Tibial artery (tissue), 4 donors: ENCODE measurements at places on chromosomes 7 and 10.

DNA sequence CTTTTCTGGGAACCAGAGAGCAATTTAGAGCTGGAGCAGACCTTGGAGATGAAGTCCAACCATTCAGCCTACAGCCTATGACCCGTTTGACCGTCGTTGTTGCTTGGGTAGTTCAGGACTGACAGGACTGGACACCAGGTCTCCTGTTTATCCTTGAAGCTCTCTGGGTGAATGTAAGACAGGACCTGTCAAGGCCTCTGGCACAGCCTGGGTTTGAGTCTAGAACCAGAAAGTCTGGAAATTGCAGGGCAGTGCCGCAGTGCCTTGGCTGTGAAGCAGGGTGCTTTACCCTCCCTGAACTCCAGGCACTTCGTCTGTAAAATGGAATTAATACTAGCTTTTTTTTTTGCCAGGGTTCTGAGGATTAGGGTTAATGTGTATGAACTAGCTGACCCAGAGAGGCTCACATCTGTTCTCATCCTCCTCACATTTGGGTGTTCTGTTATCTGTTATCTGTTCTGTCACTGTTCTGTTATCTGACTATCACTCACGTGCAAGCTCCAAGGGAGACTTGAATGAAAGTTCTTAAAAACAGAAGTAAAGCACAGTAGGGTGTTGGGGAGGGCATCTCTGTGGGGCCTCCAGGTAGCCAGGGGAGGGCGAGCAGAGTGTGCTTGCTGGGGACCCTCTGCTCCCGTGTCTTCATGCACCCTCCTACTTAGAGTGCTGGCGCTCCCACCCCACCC lies 9.9 kb downstream of the BLVRA start:
- DNase-seq, result no peak

DNA sequence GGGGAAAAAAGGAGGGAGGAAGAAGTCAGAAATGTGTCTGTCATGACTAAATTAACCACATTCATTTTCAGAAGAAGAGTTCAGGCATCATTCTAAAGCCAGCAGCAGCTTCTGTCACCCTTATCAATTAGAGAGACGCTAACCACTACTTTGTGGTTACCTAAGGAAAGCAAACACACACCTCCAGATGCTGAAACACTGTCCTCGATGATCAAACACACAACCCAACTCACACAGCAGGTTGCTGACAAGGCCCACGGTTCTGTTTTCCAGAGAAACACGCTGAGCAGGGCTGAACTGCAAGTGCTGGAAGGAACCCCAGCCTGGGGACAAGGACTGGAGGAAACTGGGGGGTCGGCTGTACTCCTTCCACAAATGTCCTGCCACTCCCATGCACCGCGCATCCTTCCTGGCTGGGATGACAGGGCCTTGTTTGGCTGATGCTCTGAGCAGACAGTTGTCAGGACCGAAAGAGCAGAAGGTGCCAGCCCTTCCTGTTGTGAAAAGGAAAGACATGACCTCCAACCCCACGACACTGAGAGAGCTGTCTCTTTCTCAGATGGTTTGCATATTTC lies 36.6 kb downstream of the PRKCQ start:
- no peak for DNase-seq

GRCh38 chr7:5549096-5549763 lies 125.6 kb upstream of the TNRC18 start:
- no peak for DNase-seq

GRCh38 chr10:35913628-35914027 lies 271.5 kb upstream of the FZD8 start:
- no peak for DNase-seq

GRCh38 chr7:148447221-148447849 lies 143.2 kb upstream of the C7orf33 start:
- DNase-seq, result no peak

GRCh38 chr7:142381727-142382390 lies 124.0 kb upstream of the PRSS58 start:
- DNase-seq, result no peak

DNA sequence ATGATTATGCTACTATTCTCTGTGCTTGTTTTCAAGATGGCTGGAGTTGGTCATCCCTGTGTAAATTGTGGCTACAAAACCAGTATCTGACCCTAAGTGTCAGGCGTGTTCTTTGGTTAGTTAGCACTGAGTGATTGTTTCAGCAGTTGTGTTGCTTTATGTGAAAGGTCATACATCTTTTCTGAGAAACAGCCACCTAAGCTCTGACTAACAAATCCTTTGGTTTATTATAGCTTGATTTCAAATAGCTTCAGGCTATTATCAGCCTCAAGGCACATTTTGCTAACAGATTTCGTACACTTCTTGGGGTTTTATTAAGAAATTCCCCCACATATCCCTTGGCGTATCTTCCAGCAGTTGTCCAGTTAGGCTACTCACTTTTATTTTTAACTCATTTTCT lies 4.8 kb upstream of the ADRB1 start:
- DNase-seq, result no peak

DNA sequence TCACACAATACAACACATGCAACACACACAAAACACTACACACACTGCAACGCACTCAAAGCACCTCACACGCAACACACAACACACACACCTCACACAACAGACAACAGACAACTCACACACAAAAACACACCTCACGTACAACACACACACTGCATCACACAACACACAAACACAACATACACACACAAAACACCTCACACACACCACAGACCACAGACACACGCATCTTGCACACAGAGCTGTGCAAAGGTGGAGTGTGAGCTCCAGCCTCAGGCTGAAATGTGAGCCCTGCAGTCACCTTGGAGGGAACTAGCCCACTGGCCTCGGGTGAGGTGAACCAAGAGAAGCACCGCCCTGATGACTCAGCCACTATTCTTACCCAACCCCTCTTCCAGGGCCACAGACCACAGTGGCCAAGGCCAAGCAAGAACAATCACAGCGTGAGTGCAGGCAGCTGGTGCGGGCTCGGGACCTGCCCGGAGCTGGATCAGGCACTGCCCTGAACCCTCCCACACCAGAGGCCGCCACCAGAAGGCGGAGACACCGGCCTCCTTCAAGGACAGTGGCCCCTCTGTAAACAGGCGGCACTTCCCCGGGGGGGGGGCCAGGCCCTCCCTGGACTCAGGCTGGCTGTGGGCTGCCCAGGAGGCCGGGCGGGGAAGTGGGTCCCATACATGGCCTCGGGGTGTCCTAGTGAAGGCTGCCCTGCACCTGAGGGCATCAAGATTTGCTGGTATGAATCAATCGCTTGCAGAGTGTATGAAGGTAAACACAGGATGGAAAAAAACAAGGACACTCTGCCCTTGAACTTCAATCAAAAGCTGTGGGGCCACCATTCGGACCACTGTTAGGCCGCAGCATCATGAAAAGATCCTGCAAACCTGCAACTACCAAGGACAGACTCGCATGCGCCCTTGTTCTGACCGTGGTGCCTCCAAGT lies 106.7 kb downstream of the TNS3 start:
- peak; percentile 92 for DNase-seq

DNA sequence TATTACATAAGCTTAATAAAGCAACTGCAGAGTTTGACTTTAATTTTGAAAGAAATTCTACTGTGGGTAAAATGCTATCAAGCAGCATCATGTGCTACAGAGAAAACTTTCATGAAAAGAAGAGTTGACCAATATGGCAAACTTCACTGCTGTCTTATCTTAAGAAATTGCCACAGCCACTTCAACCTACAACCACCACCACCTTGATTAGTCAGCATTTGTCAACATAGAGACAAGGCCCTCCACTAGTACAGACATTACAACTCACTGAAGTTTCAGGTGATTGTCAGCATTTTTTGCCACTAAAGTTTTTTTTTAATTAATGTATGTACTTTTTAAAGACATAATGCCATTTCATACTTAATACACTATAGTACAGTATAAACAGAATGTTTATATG lies 350.3 kb downstream of the HPSE2 start:
- no peak for DNase-seq

DNA sequence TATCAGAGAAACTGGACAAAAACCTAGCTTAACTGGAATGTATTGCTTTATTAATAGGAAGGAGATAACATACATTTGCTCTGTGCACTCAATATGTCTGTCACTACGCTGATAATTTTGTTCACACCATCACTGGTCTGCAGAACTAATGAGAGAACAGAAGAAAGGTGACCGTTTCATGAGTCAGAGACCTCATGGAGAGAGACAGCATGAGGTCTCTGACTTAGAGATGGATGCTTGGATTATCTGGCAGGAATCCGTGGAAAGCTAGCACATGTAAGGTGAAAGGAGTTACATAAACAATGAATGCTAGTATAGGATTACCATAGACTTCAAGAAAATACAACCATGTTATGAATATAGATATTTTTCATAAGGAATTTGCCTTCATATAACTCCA lies 947.3 kb downstream of the IPMK start:
- no peak for DNase-seq

DNA sequence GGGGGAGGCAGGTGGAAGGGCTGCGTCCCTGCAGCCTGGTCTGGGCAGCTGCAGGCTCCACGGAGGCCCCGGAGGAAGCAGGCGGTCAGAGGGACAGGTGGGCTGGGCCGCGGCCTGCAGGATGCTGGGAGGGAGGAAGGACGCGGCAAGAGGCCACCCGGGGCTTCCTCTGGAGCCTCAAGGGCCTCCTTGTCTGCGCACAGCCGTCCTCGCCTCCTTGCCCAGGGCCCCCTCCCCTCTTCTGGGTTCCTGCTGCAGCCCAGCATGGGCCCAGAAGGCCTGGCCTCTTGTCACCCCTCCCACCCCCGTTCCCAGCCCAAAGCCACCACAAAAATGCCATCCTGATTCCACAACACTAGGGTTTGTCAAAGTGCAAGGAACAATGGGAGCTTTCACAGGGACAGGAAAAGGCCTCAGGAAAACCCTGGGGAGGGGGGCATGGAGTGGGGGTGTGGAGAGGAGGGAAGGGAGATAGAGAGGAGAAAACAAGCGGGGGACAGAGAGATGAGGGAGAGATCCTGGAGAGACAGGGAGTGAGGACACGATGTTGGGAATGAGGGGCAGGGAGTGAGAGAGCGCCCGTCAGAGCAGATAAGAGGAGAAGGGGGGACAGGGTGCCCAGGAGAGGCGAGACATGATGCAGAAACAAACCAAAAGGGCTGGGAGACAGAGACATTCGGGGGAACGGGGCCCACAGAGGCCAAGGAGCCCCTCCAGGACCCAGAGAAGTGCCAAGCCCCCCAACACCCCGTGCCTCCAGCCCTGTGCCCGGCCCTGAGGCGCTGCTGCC lies 41.8 kb downstream of the ZCCHC24 start:
- DNase-seq, result peak; percentile 64

DNA sequence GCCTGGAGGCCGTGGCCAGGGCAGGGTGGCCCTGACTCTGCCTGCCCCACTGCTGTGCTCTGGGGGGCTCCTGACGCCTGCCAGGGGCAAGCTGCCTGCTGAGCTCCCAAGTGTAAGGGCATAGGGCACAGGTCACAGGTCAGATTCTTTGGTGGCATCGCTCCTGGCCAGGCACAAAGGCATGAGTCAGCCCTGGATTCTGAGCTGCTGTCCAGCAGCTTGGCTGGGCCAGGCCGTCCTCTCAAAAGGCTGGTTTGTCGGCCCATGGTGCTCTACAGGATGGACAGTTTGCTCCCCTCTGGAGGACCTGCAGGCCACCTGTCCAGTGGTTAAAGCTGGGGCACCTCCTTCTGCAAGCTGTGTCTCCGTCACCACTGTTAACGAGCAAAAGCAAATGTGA lies 2.9 kb downstream of the ADGRA1 start:
- DNase-seq, result no peak

DNA sequence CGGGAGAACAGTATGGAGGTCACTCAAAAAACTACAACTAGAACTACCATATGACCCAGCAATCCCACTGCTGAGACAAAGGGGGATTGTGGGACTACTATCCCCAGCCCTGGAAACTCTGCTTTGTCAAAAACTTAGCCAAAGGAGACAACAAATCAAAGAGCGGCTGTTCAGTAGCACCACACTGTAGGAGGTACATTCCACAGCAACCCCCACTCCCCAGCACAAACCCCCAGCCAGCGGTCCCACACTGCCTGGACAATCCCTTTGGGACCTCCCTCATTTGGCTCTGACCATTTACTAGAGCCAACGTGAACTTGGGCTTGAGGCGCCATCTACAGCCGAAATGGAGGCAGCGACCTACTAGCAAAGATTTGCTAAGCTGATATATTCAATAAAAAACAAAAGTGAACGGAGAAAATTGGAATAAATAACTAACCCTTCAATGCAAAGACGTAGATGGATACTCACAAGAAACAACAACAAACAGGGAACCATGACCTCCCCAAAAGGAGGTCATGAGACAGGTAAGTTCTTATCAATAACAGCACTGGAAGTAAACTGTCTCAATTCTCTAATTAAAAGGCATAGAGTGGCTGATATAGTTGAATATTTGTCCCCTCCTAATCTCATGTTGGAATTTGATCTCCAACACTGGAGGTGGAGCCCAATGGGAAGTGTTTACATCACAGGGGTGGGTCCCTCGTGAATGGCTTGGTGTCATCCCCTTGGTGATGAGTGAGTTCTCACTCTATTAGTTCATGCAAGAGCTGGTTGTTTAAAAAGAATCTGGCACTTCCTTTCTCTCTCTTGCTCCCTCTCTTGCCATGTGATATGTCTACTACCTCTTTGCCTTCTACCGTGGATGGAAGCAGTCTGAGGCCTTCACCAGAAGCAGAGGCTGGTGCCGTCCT lies 119.0 kb upstream of the KCNMA1 start:
- DNase-seq, result no peak

DNA sequence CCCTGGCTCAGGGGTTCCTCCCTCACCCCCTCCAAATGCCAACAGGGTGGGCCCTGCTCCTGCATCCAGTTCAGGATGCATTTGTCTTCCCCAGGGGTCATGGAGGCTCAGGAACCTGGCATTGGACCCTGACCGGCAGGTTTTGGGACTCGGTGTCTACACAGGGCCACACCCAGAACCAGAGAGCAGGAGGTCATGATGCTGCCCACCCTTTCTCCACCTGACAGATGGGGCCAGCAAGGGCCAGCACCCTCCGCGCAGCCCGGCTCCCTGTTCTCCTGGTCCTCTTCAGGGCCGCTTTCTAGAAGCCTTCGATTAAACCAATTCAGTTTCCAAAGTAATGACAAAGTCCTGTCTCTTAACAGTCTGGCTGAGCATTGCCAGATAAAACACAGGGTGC lies 50.2 kb downstream of the CAMK2B start:
- DNase-seq, result no peak

DNA sequence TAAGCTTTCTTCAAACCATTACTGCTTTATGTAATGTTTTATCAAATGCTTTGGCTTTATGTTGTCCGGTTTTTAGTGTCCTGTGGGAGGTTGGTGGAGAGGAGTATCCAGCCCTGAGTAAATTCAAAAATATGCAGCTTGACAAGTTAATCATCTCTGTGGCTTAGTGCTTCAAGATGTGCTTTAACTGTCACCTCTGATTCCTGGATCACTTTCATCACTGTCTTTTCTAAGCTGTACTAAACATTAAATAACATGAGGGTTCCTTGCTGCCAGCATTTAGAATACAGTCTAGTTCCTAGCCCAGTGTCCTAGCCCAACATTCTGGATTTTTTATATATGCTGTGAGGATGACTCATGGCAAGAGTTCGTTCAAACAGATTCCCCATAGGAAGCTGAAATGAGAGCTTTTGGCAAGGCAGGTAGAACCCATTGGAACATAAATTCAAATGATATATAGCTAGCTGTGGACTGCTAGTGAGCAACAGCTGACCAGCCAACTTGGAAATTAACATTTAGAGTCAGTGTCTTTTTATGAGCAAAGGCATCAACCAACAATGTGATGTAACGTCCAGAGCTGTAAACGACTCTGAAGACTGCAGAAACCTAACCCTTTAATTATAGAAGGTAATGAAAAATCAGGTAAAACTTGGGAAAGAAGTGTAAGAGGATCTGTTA lies 80.6 kb upstream of the OIT3 start:
- DNase-seq, result no peak
